Right ventricle myocardium inferior (tissue), 1 donor: ENCODE measurements at places on chromosomes 12 and 14.
A peak's percentile ranks its signal among the peaks of the same experiment; 100 is the strongest.

GRCh38 chr14:64792231-64792630 lies 87.5 kb downstream of the SPTB start:
- no peak for DNase-seq

- no peak for DNase-seq
Observed at GRCh38 chr14:53547593-53547992, 394.5 kb upstream of the DDHD1 start.

GRCh38 chr12:50992819-50993218 lies 33.4 kb downstream of the SLC11A2 start:
- no peak for DNase-seq

- DNase-seq, result no peak
Observed at GRCh38 chr14:75717729-75718128, 56.7 kb downstream of the TTLL5 start.

DNA sequence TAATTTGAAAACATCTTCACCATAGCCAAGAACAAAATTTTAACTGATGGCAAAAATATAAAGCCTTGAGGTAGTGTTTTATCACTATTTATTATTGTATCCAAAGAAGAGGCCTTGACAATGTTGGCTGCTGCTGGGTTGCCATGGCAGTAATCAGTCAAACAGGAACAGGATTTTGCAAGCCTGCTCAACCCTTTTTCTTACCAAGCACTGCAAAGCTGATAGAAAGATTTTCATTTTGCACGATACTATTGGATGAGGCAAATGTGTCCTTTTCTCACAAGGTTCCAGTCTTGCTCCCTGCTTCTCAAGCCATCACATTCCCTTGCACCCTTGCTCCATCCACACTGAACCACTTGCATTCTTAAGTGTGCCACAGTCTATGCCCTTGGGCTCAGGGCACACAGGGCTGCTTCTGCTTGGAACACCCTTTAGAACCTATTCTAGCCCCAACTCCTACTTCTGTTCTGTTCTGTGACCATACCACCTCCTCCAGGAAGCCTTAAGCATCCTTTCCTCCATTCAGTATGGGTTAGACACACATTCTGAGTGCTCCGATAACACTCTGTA lies 76.5 kb upstream of the AMIGO2 start:
- no peak for DNase-seq

GRCh38 chr12:65958456-65958855 lies 134.2 kb downstream of the HMGA2 start:
- DNase-seq, result no peak

DNA sequence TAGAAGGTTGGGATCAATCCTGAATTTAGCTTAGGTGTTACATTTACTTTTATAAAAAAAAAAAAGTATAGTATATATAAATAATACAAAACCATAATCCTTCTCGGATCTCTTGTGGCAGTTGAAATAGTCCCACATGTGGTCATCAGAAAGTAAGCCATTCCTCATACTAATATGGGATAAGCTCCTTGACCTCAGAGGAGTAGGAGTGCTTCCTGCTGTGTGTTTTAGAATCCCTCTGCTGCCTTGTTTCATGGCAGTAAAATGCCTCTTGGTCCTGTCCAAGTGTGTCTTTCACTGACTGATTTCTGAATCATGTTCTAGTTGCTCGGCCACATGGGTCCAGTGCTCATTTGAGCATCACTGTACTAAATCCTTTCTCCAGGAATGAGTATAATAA lies 117.0 kb downstream of the NTN4 start:
- no peak for DNase-seq

- DNase-seq, result no peak
Observed at GRCh38 chr12:41681898-41682297, 462.8 kb downstream of the GXYLT1 start.

DNA sequence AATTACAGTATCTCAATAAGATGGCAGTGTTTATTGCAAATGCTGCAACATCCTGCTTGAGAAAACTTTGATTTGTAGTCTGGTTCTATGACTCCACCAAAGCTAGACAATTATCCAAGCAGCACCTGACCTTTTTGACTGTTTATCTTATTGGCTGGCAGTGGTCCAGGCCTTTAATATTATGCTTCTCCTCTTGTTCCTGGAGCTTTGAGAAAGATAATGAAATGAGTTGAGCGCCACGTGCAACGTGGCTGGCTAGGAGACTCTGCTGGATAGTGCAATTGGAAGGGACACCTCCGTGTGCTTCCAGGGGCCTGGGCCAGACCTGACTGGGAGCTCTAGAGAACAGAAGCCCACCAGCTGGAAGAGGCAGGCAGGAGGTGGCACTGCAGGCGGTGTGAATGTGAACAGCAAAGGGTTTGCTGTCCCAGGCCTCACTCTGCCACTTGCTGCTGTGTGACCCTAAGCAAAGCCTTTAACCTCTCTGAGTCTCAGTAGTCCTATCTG lies 349.3 kb downstream of the CACNA1C start:
- no peak for DNase-seq

DNA sequence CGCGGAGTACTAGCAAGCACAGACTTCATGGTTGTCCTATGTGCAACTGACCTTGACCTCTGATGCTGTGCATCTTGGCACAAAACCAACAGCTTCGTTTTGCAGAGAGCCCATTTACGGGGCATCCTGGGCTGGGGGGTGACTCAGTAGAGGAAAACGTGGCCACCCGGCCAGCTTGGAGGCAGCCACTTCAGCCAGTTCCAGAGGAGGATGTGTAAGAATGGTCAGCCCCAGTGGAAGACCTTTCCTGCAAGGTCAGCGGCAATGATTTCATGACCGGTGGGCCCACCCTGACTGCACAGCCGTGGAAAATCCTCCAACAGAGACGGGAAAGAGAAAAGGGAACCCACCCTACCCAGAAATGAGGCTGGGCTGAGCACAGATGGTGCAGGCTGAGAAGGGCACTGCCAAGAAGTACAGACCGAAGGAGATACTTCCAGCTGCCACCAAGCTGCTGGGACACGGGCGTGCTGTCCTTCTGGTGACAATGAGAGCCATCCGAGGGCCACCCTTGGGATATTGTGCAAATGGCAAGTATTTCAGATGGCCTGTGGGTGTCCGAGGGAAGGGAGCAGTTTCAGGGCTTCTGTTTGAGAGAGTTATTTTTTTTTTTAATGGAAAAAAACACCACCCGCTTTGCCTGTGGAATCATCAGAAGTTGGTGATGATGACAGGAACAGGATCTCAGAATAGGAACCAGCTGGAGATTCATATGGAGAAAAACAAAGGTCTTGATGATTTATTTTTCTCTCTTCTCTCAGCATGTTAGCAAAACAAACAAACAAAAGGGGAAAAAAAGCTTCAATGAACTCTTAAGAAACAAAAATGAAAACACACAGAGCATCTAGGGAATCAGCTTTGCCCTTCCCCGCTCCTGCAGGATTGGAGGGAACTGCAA lies 120.2 kb upstream of the RFLNA start:
- no peak for DNase-seq

DNA sequence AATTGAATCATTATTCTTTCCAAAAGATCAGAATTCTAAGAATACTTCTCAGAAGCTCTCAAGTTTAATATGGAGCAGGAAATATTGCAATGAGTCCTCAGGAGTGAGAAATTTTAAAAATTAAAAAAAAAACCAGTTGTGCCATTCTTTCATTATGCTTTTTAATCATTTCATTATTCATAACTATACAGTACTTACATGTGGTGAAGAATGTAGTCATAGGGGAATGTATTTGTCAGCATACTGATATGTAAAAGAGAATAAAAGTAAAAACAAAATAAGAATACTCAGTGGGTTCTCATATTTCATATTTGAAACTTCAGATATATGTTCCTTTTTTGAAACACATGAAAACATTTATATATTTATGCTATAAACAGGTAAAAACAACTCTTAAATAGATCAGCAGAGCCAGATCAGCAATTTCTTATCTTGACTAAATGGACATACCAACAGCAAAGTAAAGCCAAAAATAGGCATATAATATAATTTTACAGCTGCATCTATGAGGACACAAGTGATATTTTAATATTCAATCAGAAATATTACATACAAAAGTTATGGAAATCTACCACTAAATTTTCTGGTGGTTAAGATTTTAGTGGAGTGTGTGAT lies 19.9 kb upstream of the MBIP start:
- DNase-seq, result no peak

DNA sequence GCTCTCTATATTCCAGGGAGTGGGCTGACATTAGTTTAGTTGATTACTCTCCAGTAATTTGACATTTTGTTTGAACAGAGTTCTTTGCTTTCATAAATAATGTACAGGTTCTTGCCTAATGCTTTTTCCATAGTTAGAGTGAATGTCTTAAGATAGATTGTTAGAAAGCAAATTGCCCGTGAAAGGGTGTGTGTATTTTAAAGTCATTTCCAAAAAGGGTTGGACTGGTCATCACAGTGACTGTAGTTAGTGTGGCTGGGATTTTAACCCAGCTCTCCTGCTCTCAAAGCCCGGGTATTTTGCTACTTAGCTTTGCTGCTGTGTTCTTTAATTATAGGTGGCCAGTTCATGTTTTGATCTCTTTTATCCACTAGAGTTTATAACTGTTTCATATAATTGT lies 74.2 kb downstream of the DNAH10 start:
- no peak for DNase-seq

DNA sequence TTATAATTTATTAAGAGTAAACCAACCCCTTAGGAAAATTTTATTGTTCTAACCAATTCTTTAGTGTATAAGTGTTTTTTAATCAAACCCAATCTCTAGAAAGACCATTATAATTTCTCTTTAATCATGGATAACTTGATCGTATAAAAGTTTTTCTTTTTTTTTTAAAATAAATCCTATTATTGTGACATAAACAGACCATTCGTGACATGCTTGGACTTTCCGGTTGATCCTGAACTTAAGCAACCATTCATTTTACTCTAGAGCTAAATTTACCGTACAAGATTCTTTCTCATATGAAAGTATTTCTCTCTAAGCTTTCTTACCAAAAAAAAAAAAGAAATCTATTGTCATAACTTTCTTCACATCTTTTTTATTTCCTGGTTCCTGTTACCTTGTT lies 32.6 kb upstream of the SLC38A4 start:
- DNase-seq, result no peak

DNA sequence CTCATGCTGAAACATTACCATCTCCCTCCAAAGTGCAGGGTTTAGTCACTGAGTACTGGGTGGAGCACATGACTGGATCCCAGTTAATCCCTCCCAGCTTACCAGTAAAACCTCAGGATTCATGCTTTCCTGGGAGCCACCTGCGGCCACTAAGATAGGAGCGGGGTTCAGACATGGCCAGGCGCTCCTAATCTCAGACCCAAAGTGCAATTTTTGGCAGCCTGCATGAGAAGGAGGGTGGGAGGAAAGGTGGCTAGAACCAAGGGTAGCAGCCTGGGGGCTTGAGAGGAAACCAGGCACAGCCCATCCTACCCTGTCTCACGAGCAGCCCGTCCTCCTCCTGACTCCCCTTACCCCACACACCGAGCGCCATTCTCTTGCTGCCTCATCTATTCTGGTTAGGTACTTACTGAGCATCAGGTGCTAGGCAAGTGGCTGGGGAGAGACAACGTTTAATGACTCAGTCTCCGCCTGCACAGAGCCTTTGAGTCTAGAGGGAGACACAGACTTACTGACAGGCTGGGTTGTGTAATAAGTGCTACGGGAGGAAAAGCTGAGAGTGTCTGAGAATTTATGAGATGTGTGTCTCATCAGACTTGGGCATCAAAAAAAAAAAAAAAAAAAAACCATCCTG lies 9.9 kb downstream of the GPRC5A start:
- no peak for DNase-seq

- peak; percentile 99 for DNase-seq
Observed at GRCh38 chr12:56127888-56128669, at the start of gene ESYT1. TSS of gene ESYT1 (plus strand) at chr12:56128267. CDS start at chr12:56128320, 53 bp downstream.

GRCh38 chr12:3795492-3796133 lies 42.7 kb upstream of the CRACR2A start:
- no peak for DNase-seq

DNA sequence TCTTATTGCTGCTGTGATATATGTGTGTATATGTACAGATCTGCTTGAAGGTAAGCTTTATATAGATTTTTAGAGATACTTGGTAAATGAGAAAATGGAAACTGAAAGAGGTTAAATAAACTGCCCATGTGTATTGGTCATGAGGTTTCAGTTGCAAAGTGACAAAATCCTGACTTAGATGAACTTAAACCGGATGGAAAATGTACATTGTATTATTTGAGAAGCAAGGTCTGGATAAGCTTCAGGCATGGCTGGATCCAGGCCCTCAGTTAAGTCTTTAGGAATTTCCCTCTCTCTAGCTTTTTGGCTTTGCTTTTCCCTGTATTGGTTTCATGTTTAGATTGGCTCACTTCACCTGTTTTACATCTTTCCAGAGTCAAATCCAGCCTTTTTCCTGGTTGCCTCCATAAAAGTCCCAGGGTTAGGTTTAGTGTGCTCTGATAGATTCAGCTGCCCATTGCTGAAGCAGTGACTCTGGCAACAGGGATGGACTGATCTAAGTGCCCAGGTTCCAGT lies 21.0 kb upstream of the MAP1LC3B2 start:
- DNase-seq, result no peak

GRCh38 chr14:94423453-94424056 lies 29.0 kb downstream of the SERPINA11 start:
- peak; percentile 83 for DNase-seq

GRCh38 chr14:59336098-59336497 lies 129.1 kb downstream of the GPR135 start:
- no peak for DNase-seq

GRCh38 chr14:105192866-105193731 lies 12.0 kb upstream of the NUDT14 start:
- DNase-seq, result no peak
